ENCODE measurements at places on chromosomes 13 and 19. TPM values are rescaled to one million over a fixed set of nuclear protein-coding genes. Genes with fewer than 3 reads are reported as not detected.

DNA sequence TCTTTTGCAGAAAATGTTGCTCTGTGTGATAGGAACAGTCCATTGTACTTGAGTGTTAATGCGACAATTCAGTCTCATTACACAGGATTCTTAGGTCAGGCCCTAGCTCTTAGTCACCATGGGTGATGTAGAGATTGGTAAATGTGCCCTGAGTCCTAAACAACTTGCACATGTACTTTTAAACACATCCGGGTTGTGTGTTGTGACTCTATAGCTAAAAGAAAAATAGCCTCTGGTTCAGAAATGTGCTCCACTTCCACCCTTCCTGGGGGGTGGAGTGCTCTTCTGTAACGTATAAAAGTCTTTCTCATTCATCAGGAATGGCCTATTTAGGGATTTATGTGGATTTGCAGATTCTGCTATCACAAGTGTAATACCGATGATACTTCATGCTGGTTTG is 5.2 kb downstream of the SPATA13 start:
- no peak for DNase-seq

GRCh38 chr19:35491836-35492360 is 1.6 kb upstream of the KRTDAP start:
- no peak for DNase-seq

DNA sequence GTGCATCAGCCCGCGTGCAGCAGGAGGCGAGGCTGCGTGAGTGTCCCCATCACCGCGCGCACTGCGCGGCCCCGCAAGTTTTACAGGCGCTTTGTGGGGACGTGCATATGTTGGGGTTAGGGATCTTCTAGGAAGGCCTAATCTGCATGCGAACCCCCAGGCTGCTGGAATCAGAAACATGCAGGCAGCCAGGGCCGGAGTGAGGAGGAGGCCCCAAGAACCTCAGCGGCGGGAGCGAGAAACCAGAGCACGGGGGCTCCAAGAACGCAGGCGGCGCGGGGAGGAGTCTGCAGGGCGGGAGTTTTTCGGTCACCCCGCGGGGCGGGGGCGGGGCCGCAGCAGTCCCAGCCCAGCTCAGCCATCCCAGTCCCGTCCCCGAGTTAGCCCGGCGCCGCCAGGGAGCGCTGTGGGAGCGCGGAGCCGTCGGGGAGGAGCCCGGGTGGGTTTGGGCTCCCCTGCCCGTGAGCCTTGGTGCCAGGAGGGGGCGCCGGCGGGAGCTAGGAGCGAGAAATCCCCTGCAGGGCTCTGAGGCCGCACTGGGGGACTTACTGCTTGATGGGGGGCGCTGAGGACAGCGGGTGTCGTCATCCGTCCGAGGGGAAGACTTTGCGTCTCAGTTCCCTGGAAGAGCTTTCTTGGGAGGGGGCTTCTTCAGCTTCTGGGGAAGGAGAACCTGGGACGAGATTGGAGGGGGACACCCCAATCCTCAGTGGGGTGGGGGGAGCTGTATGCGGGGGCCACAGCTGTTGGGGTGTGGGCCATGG is 933 bp upstream of the NRTN start:
- peak; percentile 99 for DNase-seq

DNA sequence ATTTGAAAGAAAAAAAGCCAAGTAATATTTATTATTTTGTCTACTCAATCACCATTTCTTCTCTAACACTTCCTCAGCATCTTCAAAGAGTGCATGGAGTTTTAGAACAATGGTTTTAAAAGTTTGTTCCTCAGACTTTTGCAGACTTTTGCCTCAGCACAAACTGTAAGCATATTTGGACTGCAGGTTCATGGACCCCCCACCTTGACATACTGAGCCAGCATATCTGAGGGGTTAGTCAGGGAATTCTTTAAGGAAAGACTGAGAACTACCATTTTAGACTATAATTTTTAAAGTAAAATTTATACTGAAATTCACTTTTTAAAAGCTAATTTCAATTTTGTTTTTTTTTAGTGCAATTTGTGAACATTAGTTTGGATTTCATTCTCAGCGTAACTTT is 1676.8 kb upstream of the PCDH20 start:
- DNase-seq = no peak

GRCh38 chr13:73131247-73131646 is 72.4 kb downstream of the KLF5 start:
- DNase-seq = no peak

DNA sequence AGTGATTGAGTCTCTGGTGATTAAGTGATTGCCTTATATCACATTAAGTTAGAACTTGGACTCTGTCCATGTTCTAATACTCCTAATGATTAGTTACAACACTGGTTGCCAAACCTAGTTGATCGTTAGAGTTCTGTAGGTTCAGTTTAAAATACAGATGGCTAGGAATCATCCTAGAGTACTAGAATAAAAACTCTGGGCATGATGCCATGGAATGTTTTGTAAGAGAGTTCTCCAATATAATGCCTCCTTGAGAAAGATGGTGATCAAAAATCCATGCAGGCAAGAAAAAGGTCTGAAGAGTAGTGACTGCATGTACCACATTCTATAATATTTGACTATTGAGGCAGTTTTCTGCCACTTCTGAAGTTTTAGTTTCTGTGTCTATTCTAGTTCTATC is 176.3 kb downstream of the GPC5 start:
- DNase-seq = no peak

DNA sequence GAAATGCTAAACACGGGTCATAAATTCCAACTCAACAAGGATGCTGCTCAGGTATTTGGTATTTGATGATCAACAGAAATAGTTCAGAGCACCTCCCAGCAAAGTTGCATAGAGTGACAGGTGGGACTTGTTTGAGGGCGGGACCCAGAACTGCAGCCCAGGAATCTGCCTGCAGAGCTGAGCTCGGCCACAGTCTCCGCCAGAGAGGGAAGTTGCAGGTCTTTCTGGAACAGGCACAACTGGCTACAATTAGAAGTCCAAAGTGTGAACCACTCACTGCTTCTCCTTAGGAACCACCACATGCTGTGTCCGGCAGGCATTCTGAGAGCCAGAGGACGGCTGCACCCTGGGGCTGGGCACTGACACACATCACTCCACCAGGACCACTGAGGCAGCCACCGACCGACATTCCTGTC is 1.1 kb downstream of the SLC15A1 start:
- no peak for DNase-seq

GRCh38 chr13:77857531-77858209 is 61.0 kb downstream of the EDNRB start:
- DNase-seq = peak; percentile 20

GRCh38 chr13:35855531-35856019 is 275.6 kb downstream of the DCLK1 start:
- no peak for DNase-seq

DNA sequence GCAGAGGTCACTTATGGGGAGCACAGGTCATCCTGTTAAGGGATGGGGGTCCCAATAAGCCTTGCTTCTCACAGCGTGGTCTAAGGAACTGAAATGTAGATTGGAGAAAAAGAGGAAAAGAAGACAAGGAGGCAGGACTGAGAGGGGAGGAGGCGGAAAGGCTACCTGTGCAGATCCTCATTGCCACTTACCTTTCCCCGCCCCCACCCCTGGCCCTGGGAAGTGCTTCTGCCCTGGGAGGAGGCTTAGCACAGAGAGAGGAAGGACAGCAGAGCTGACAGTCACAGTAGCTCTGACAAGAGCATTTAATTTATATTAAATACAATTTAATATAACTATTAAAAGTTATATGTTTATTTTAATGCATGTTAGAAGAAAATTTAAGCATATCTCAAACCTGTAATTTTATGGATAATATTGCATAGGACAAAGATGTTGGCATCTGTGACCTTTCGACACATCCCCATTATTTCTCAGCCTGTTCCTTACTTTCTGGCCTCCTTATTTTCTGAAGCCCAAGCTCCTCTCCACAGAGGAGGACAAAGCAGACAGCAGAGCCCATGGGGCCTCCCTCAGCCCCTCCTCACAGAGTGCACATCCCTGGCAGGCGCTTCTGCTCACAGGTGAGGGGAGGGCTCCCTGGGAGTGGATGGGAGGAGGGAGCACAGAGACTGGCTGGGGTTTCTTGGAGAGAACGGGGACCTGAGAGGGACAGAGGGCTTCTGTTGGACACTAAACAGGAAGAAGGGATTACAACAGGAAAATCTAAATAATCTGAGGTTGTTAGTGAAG is 23.4 kb downstream of the CEACAM21 start:
- no peak for DNase-seq

GRCh38 chr19:23542562-23542961 is 144.4 kb downstream of the ZNF675 start:
- DNase-seq = no peak

GRCh38 chr13:51444922-51445321 is 7.9 kb downstream of the INTS6 start:
- no peak for DNase-seq

DNA sequence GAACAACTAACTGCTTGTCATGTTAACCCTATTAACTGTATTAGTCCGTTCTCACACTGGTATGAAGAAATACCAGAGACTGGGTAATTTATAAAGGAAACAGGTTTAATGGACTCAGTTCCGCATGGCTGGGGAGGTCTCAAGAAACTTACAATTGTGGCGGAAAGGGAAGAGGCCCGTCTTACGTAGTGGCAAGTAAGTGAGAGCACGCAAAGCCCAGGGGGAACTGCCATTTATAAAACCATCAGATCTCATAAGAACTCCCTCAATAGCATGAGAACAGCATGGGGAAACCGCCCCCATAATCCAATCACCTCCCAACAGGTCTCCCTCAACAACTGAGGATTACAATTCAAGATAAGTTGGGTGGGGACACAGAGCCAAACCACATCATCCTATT is 34.7 kb downstream of the PHF11 start:
- no peak for DNase-seq

- no peak for DNase-seq
Measured at GRCh38 chr19:55443824-55444480, 852 bp upstream of the SHISA7 start.

GRCh38 chr13:95300625-95301182 is 547 bp downstream of the ABCC4 start:
- peak; percentile 82 for DNase-seq

DNA sequence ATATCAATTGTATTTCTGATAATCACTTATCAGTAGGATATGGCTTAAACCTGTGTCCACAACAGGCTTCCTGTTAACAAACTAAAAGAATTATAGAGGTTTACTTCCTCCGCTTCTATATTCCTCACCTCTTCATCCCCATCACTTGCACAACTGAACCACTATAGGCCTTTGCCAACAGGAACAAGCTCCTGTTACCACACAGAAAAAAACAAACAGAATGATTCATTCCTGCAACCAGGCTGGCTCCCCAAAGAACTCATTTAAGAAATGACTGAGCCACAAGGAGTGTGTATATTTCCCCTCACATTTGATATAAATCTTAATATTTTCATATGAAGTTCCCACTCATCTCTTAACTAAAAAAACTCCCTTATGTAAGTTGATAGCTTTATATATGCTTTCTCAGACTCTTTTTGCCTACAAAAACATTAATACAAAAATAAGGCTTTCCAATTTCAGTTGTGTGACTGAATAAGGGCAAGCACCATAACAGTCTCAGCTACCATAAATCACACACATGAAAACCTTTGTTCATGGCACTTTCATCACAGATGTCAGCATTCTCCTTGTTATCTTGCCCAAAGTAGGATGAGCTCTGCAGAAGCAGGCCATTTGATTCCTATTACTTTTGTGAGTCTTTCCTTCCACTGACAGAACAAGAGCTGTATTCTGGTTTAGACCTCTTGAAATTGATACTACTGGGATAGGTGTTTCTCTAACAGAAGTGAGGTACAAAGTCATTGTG is 366.8 kb downstream of the SLITRK1 start:
- no peak for DNase-seq

GRCh38 chr13:94470126-94470525 is 9.4 kb downstream of the DCT start:
- DNase-seq = no peak

GRCh38 chr13:106555631-106556328 is 12.2 kb downstream of the ARGLU1 start:
- DNase-seq = no peak

DNA sequence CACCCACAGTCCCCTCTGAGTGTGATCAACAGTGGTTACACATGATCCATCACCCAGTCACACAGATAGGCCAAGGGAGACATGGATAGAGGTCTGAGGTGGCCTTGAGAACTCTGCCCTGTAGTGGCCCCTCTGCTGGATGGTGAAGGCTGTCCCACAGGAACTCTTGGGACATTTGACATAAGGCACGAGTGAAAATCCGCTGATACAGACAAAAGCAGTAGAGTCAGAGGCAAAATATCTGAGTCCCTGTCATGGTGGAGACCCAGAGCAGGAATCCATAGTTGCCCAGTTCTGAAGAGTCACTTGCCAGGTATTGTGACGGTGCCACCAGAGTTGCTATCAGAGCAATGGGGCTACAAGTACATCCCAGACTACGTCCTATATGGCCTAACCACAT is 18.8 kb upstream of the SLC25A30 start:
- no peak for DNase-seq

ZNF730 gene
- 0.85 TPM for total RNA-seq

KLK5 gene
- not detected for total RNA-seq

ZNF865 gene
- total RNA-seq = 12.2 TPM

PGLYRP1 gene
- not detected for total RNA-seq

ADGRE3 gene
- not detected for total RNA-seq

KIR3DL1 gene
- not detected for total RNA-seq

CEACAM21 gene
- total RNA-seq = 31.1 TPM

SIAH3 gene
- total RNA-seq = not detected

METTL21C gene
- not detected for total RNA-seq

CD37 gene
- total RNA-seq = 134 TPM

CCL25 gene
- not detected for total RNA-seq

HSD17B14 gene
- 0.44 TPM for total RNA-seq

CYP2F1 gene
- not detected for total RNA-seq

UQCRFS1 gene
- 44.5 TPM for total RNA-seq

GIPC3 gene
- total RNA-seq = 0.36 TPM

OR10H4 gene
- not detected for total RNA-seq

CBLC gene
- total RNA-seq = not detected

Data from activated CD4-positive, alpha-beta T cell treated with anti-CD3 and anti-CD28 coated beads, Interleukin-2, amount 10 ng/mL, durations not matched to agents 24 days and 14 days (primary cell).